Stimulated activated CD8-positive, alpha-beta memory T cell treated with anti-CD3 and anti-CD28 coated beads, Interleukin-4, amount 100 ng/mL, for 4 hours (primary cell): ENCODE measurements at places on chromosomes 12 and 14.

GRCh38 chr12:83629931-83630330 lies 943.2 kb downstream of the TMTC2 start:
- DNase-seq = no peak

- DNase-seq = no peak
These were observed 55.2 kb downstream of the SLC38A4 start for GRCh38 chr12:46770501-46771183.

GRCh38 chr14:62957562-62957961 lies 87.7 kb downstream of the KCNH5 start:
- no peak for DNase-seq

- DNase-seq = no peak
These were observed 85.6 kb downstream of the MSRB3 start for GRCh38 chr12:65364046-65364445.

DNA sequence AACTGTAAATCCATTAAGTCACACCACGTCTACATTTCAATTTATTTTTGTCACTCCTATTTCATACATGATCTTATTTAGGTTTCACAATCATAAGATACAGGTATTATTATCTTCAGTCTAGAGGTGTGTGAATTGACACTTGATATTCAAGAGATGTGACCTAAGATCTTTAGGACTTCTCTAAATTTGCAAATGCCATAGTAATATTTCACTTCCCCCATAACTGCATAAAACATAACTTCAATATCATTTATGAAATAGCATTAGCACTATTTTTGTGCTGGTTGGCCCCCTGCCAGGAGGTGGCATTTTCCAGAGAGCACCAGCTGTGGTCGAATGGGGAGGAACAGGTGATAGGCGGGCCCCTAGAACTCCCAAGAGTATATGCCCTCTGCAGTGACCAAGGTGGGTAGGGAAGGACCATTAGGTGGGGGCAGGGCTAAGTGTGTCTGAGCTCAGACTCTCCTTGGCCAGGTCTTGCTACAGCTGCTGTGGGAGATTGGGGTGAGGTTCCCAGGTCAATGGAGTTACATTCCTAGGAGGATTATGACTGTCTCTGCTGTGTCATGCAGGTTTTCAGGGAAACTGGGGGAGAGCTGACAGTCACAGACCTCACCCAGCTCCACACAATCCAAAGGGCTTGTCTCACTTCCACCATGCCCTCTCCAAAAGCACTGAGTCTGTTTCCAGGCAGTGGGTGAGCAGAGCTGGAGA lies 49.2 kb upstream of the ERGIC2 start:
- DNase-seq = no peak

DNA sequence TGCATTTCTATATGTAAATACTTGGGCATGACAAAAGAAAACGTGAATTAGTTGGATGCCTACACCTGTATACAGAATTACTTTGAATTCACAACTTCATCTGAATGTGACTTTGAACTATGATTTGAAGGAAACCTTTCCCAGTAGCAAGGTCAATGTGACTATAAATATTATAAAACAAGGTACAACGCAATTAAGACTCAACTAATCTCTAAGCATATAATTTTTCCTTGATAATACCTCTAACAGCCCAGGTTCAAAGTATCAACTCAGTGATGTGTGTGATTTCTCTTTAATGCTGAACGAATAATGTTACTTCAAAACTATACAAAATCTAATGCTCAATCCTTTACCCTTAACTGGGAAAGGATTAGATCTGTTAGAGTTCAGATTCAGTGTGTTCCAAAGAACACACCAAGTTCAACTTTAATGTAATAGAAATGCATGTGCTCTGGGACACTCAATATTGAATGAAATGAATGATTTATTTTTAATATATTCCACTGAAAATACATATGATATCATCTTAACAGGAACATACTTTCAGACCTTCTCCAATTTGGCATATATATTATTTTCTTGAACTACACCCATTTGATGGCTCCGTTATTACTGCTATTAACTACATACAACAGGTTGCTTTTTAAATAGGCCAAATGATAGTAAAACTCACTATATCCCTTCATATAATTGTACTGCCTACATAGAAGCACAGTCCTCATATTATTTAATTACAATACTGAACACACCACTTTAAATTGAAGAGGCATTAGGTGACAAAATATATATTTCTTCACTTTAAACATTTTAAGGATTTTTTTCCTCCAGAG lies 40.1 kb upstream of the MTERF2 start:
- DNase-seq = no peak

DNA sequence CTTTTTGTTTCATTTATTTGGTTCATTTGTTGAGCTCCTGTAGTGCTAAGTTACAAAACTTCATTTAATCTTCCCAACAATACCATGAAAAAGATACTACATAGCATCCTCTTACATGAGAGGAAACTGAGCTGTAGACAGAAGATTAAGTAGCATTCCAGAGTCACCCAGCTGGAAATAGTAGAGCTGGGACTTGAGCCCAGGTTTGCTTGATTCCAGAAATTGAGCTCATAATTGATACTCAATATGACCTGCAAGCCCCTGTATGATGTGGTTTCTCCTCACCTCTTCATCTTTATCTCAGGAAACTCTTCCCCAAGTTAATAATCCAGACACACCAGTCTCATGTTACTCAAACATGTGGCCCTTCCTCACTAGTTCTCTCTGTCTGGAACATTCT lies 87.0 kb upstream of the DAAM1 start:
- no peak for DNase-seq

DNA sequence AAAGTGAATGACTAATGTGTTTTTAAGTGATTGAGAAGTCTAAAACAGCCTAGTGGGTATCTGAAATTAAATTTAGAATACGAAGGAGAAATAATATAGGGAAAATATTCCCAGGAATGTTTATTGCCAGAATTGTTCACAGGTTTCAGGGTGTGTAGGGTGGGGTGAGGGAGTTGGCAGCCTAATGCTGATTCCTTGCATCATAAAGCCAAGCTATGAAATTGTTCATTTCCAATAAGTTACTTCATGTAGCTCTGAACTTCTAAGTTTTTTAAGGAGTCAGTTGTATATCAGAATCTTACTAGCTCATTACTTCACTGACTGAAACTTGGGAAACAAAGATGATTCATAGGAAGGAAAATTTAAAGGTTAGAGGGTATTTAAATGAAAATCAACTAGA lies 56.4 kb downstream of the RAB35 start:
- no peak for DNase-seq

- DNase-seq = no peak
These were observed 3.1 kb upstream of the HPD start for GRCh38 chr12:121861636-121862254.

DNA sequence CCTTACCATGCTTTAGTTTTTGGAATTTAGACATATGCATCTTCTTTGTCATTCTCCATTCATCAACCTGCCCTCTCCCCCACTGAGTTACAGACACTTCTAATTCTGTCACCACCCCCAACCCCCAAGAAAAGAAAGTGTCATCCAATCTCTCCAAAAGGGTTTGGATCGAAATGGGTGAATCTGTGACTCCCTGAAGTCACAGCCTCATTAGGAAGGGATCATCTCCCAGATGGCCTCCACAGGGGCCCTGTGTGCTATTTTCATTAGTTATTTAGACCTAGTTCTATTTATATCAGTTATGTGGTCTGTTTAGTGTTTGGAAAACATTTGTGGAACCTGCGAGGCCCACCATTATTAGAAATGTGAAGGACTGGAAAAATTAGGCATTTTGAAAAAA lies 191.0 kb upstream of the ATP2B1 start:
- no peak for DNase-seq

DNA sequence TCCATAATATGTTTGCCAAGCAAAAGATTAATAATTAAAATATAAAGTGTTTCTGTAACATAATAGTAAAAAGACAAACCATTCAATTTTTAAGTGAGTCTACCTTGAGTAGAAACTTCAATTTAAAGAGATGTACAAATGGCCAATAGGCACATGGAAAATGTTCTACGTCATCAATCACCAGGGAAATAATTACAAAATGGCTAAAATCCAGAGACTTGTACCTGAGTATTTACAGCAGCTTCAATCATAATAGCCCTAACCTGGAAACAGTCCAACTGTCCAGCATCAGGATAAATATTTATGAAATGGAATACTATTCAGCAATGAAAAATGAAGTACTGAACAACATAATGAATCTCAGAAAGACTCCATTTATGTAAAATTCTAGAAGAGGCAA lies 95.5 kb upstream of the FAR2 start:
- DNase-seq = no peak

DNA sequence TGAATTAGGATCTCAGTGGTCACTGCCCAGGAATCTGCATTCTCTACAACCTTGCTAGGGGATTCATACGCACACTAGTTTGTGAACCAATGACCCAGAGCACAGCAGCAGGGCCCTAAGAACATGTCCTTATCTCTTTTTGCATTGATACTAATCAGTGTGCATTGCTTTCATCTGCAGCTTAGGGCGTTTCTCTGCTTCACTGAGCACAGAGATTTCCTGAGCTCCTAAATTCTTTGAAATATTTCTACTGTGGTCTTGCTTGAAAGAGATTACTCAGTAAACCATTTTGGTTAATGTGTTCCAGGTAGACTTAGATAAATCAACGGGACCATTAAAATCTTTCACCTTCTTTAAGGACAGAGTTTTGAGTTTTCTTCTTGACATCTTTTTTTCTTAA lies 351.3 kb upstream of the KITLG start:
- no peak for DNase-seq

DNA sequence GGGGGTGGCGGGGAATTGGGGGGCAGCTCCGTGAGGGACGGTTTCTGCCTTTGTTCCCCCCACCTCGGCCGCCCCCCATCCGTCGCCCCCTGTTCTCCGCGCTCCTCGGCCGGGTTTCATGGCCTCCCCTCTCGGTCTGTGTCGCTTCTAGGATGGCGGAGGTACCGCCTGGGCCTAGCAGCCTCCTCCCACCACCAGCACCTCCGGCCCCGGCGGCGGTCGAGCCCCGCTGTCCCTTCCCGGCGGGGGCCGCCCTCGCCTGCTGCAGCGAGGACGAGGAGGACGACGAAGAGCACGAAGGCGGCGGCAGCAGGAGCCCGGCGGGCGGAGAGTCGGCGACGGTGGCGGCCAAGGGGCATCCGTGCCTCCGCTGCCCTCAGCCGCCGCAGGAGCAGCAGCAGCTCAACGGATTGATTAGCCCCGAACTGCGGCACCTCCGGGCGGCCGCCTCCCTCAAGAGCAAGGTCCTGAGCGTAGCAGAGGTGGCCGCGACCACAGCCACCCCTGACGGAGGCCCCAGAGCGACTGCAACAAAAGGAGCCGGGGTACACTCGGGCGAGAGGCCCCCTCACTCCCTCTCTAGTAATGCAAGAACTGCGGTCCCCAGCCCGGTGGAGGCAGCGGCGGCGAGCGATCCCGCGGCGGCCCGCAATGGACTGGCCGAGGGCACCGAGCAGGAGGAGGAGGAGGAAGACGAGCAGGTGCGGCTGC lies 575 bp downstream of the NAA30 start:
- DNase-seq = no peak

DNA sequence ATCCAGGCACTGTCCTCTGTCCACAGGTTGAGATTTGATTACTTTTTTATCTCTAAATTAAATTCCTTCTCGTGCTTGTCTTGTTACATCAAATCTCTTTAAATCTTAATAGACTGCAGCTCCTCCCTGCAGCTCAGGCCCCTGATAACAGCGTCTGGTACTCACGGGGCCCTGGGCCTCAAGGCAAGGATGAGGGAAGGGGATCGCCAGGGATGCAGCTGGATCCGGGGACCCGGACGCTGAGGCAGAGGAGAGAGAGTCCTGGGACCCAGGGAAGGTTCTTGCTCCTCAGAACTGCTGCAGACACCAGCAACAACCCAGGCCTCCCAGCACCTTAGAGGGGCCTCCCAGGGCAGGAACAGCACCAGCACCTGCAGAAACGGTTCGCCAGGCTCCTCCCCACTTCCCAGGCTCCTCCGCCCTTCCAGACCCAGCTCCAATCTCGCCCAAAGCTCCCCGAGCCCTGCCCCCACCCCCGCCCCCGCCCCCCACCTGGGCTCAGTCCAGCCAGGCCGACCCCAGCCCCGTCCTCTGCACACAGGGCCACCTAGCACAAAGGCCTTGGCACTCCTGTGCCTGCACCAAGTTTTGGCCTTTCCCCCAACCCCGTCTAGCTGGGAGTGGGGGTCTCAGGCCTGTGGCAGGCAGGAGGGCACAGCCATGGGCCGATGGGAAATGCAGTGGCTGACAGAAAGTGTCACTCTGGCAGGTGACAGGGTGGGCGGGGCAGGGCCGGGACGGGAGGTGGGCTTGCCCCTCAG lies 60.3 kb upstream of the GALNT9 start:
- DNase-seq = no peak

DNA sequence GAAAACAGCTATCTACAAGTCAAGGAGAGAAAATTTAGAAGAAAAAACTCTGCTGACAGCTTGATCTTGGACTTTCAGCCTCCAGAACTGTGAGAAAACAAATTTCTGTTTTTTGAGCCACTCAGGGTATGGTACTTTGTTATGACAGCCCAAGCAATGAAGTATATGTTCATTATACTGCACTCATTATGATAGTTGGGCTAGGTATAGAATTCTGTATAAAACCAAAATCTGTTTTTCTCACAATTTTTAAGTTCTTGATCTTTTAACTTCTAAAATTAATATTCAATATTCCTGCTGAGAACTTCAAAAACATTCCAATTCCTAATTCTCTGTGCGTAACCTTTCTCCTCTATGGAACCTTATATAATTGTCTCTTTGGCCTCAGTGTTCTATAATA lies 200.8 kb downstream of the SLC5A8 start:
- no peak for DNase-seq

GRCh38 chr14:34043627-34044372 lies 92.9 kb upstream of the EGLN3 start:
- DNase-seq = no peak

DNA sequence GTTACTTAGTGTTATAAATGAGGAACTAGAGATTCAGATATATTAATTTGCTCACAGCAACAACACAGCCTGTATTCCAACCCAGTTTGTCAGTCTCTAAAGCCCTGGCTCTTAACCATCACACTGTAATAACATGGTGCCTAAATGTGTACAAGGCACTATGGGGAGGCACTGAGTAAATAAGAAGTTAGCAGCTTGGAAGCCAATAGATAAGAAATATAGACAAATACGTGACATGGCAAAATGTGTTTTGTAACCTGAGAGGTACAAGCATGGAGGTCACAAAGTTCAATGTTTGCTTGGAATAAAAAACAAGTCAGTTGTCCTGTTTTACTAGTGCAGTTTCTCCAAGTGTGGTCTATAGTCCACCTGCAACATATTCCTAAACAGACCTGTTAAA lies 16.3 kb upstream of the SLCO1A2 start:
- DNase-seq = no peak

DNA sequence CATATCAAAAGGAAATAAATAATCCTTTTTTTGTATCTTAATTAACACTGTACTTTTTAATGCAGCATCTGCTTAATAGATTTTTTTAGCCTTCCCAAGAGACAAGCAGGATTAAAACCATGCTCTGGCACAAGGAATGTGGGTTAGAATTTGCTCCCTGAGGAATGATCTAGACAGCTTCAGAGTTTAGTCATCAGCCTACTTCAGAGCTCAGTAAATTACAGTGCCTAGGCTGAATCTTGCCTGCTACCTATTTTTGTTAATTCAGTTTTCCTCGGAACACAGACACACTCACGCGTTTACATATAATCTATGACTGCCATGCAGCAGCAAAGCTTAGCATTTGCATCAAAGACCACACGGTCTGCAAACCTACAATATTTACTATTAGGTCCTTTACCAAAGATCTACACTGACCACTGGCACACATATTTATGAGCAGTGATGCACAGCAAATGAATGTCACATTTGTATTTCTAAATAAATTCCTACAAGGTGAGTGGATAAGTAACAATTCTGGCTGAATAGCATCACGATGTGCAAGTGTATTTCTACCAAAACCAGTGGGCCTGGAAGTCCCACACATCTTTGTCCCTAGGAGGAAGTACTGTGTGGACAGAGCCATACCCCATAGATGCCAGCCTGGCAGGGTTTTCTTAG lies 309.8 kb upstream of the TMEM132C start:
- no peak for DNase-seq
